ENCODE measurements at places on chromosomes 7 and 10. TPM values are rescaled to one million over a fixed set of nuclear protein-coding genes. Genes with fewer than 3 reads are reported as not detected.

- no peak for DNase-seq
Measured at GRCh38 chr7:131151034-131151433, 176.6 kb upstream of the MKLN1 start.

GRCh38 chr7:34107276-34107675 is 201.9 kb downstream of the BMPER start:
- DNase-seq: no peak

DNA sequence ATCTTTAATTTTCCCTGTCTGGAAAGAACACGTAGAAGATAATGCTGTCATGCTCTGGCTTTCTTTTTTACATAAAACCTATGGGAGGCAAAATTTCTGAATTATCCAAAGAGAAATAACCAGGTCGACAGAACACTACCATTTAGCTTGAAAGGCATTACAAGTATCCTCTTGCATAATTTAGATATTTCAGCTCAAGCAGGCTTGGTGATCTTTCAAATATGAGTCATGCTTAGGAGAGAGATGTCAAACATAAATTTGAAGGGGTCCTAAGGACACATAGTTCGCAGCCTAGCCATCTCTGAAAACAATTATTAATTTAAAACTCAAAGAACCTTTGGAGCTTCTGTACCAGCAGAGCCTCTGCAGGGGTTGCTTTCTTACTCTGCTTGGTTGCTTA is 100.9 kb downstream of the FAS start:
- DNase-seq: no peak

GRCh38 chr7:156173346-156173745 is 361.1 kb upstream of the SHH start:
- no peak for DNase-seq

GRCh38 chr7:29565224-29565630 is 1.6 kb downstream of the PRR15 start:
- DNase-seq: no peak

DNA sequence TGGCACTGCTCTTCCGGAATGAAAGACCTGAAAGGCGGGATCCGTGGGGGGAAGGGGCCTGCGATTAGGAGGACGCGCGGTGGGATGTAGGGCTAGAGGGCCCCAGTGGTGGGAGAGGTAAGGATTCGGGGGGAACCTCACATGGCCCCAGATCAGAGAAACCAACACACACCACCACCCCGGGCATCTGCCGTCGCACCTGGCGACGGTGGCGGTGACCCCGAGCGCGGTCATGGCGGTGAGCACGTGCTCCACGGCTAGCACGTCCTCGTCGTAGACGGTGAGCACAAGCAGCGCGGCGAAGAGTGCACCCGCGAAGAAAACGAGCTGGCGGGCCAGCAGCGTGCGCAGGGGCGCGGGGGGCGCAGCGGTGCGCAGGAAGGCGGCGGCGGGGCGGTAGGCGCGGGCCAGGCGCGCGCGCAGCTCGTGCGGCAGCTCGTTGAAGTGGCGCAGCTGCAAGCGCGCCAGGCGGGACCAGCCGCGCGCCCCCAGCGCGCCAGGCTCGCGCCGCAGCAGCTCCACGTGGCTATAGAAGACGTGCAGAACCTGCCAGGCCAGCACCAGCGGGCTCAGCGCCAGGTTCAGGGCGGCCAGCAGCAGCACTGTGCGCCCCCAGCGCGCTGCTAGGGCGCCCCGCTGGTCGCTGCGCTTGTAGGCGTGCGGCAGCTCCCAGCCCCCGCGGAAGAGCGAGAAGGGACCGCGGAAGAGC is 5.7 kb downstream of the ATG9B start:
- DNase-seq: no peak

DNA sequence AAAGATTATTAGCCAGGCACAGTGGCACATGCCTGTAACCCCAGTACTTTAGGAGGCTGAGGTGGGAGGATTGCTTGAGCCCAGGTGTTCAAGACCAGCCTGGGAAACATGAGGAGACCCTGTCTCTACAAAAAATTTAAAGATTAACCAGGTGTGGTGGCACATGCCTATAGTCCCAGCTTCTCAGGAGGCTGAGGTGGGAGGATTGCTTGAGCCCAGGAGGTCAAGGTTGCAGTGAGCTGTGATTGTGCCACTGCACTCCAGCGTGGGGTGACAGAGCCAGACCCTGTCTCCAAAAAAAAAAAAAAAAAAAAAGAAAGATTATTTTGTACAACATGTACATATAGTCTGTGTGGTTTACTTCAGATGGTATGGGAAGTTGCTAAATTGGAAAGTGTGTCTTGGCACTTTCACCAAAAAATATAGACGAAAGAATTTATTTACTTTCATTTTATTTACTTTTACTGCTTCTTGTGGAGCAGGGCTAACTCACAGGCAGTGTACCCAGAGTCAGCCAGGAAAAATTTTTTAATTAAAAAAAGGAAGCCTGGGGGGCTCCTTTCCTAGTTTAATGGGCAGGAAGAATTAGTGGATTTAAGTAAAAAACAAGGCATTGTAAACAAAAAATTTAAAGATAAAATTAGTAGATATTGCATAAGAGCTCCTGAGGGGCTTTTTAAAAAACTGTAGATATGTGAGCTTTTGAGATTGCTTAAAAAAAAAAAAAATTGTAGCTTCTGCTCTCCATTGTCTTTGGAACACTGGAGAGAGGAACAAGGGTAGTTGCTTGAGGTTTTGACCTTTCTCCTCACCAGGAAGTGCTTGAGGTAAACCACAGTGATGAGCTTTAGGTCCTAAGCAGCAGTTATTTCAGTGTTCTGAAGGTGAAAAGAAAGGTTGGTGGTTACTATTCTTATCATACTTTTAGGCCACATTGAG is 44.6 kb upstream of the VDAC2 start:
- no peak for DNase-seq

- no peak for DNase-seq
Measured at GRCh38 chr10:126646110-126646509, 24.4 kb downstream of the C10orf90 start.

DNA sequence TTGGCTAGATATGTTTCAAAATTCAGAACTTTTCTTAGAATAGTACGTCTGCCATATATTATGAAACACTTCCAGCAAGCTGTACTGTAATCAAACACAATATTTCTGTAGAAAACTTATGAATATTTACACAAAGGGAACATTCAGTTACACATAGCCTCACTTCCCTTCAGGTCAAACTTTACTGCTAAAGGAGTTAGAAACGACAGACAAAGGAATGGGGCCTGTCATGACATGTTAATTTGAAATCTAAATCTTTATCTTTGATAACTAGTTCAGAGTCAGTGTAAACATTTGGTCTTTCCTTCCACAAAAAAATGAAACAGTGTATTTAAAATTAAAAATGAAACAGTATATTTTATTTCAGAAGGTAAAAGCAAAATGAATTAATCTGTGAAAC is 1.0 kb upstream of the CROT start:
- DNase-seq: no peak

GRCh38 chr7:137074391-137075030 is 206.1 kb downstream of the CHRM2 start:
- no peak for DNase-seq

- no peak for DNase-seq
Measured at GRCh38 chr10:103692952-103693811, 162.2 kb downstream of the SH3PXD2A start.

DNA sequence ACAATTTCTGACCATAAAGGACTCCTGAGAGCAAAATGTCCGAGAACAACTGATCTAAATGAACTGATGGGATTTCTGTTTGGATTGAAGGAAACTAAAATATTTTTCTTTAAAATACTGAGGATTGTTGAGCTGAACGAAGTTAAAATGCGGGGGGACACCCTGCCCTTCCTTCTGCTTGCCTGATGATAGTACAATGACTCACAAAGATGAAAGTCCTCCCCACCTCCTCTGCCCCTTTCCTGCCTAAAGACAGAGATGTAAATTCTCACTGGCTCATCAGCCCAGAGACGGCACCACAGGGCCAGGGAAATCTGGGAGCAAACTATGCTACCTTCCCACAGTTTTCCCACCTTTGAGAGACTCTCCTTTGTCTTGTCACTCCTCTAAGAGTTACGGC is 180.6 kb downstream of the PHTF2 start:
- DNase-seq: no peak

GRCh38 chr7:30470163-30470770 is 8.3 kb downstream of the NOD1 start:
- DNase-seq: no peak

DNA sequence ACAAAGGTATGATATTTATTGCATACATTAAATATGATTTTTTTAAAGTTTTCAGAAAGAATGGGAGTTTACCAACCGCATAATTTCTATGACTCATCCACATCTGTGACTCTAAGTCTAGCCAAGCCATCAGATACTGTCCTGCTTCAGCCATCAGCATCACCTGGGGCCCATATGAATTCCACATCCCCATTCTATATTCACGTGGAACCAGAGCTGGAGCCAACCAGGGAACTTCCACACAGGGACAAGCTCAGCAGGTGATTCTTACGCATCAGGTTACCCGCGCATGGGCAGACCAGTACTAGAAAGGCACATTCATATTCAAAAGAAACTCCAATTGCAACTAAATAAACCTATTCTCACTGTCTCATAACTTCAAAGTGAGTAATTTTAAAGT is 817.7 kb upstream of the IGFBP3 start:
- no peak for DNase-seq

- DNase-seq: no peak
Measured at GRCh38 chr10:5547931-5548660, 23.3 kb downstream of the CALML3 start.

DNA sequence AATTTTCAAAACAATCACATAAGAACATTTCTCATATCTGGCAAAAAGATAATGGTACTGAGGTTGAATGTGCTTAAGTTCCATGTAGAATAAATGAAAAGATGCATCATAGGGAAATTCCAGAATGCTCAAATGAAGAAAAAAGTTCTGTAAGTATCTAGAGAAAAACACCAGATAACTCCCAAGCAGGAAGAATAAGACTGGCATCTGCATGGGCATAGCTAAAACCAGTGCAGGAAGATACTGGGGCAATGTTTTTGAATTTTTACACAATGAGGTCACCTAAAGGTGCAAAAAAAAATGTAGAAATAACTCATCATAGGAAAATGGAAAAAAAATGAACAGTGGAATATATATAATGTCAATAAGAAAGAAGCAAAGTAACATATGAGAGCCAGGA is 275.2 kb downstream of the BAMBI start:
- no peak for DNase-seq

GRCh38 chr7:128153436-128153835 is 87.6 kb upstream of the LEP start:
- DNase-seq: no peak

- no peak for DNase-seq
Measured at GRCh38 chr10:60989400-60989876, 45.5 kb upstream of the RHOBTB1 start.

DNA sequence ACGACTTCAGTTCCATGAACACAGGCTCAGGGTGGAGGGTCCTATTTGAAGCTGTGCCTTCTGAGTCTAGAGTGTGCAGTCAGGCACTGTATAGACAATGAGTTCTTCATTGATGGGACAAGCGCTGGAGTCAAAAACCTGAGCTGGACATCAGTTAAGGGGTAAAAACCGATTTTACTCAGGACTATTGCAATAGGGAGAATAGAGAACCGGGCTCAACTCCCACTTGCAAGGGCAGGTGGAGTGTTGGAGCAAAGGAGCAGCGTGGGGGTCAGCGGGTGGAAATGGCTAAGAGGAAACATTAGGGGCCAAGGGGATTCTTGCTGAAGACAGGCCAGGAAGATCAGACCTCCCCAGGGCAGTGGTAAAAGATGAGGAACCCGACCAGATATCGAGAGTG is 28.5 kb downstream of the PRLHR start:
- DNase-seq: no peak

DNA sequence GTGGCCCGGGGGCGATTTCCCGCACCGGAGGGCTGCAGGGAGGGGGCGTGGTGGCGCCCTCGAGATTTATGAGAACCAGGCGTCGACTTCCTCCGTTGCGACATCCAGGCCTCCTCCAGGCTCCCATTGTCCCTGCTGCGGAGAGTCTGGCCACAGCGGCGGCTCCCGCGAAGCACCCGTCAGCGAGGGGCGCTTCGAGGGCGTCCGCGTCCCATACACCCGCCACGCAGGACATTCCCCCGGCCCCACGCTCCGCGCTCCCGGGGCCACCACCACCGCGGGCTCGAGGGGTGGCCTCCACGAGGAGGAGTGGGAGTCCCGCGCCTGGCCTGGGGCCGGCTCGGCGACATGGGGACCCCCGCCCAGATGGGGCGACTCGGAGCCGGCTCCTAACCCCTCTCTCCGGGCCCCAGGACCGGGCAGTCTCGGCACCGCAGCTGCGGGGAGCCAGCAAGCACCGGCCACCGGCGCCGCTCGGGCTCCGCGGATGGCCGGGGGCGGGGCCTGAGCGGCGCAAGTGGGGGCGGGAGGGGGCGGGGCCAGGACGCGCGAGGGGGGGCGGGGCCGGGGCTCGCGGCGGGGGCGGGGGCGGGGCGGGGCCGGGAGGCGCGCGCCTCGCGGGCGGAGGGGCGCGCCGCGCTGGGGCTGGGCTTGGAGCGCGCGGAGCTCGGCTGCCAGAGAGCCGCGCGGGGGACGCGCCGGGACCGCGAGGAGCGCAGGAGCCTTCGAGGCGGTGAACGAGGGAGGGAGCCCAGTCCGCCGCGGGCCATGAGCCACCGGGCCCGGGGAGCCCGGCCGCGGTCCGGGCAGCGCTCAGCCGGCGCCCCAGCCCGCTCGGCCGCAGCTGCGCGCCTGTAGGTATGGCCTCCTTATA is at the start of gene SH2B2:
SH2B2 (plus strand) TSS at position 632 of the 874 bp plus-strand sequence. CDS start 13,683 bp downstream, outside the sequence.
- DNase-seq: peak; percentile 54

- DNase-seq: no peak
Measured at GRCh38 chr7:31890198-31890597, 180.0 kb downstream of the PDE1C start.

Gene NKX2-3
- 15.4 TPM for total RNA-seq

Gene SPOCK2
- 23.9 TPM for total RNA-seq

Gene MGMT
- total RNA-seq: 56.6 TPM

Gene ADAP1
- total RNA-seq: 6.7 TPM

Gene KCNK18
- not detected for total RNA-seq

Gene PHKG1
- 0.96 TPM for total RNA-seq

Gene TAF3
- 4.9 TPM for total RNA-seq

Gene SORCS3
- total RNA-seq: not detected
